GM12891 (cell line): ENCODE measurements at places on chromosomes 4 and X.
A peak's percentile ranks its signal among the peaks of the same experiment; 100 is the strongest.

GRCh38 chr4:123844374-123844773, 447.8 kb downstream of the SPRY1 start:
- no peak for DNase-seq

DNA sequence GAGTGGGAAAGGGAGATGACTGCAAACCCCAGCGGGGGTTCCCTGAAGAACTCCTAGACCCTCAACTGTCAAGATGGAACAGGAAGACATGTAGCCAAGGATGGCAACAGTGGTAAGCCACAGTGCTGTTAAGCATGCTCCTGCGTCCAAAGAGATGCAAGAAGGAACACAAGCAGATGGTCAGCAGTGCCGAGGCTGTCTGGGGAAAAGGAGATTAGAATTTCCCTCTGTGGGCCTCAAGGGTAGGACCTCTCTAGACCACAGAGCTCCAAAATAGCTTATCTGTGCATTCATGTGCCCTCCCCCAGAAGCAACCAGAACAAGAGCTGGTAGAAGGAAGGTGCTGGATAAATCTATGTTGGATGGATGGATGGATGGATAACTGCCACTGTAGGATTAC, 82.0 kb upstream of the CPEB2 start:
- DNase-seq, result no peak

DNA sequence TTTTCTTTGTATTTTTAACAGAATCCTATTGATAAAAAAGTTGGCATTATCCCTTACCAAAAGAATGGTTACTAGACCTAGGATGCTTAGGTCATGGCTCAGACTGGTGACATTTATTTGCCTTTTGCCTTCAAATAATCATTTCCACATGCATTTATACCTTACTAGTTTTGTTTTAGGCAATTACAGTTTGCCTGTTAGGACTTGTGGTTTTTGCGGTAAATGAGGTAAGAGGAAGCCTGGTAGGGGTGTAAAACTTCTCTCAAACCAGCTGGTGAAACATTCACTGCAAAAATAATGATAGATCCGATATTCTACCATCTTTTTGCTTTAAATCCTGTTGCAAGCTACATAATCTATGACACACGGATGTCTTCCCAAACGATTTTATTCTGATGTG, 12.1 kb downstream of the LAMP2 start:
- DNase-seq, result no peak

- no peak for DNase-seq
Observed at GRCh38 chrX:38856670-38857265, 55.5 kb downstream of the MID1IP1 start.

DNA sequence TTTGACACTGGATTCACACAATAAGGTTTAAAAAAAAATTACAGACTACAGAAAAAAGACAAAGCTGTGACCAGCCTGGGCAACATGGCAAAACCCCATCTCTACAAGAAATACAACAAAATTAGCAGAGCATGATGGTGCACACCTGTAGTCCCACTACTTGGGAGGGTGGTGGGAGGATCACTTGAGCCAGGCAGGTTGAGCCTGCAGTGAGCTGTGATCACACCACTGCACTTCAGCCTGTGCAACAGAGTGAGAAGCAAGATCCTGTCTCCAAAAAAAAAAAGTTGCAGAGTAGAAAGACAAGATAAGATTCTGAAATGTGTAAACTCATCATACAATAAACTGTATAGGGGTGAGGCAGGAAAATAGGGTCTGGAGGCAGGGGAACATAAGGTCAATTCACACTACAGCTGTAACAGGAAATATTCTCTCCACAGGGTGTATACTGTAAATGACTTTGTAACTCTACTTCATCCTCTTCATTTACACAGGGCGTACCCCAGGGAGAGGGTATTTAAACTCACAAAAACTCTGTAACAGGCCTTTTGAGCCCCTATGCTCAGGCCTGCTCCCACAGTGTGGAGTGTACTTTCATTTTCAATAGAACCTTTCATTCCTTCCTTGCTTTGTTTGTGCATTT, 112.6 kb upstream of the MAPK10 start:
- DNase-seq, result no peak

DNA sequence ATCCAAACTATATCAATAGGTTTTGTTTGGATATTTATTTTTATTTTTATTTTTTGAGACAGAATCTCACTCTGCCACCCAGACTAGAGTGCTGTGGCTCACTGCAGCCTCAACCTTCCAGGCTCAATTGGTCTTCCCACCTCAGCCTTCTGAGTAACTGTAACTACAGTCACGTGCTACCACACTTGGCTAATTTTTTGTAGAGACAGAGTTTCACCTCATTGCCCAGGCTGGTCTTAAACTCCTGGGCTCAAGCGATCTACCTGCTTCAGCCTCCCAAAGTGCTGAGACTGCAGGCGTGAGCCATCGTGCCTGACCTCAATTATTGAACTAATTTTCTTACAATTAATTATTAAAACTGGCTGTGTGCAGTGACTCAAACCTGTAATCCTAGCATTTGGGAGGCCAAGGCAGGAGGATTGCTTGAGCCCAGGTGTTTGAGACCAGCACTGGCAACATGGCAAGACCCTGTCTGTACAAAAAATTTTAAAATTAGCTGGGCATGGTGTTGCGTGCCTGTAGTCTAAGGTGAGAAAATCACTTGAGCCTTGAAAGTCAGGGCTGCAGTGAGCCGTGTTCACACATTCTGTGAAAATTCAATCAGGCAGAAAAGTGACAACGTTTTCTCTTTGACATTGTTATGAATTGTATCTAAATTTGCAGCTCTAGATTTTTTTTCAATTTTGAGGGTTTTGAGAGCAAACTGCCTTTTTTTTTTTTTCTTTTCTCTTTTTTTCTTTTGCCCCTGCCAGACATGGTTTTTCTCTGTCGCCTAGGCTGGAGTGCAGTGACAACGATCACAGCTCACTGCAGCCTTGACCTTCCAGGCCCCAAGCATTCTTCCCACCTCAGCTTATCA, 66.0 kb downstream of the UBE2K start:
- DNase-seq, result no peak

- DNase-seq, result no peak
Observed at GRCh38 chr4:11623726-11624037, 195.0 kb upstream of the HS3ST1 start.

GRCh38 chr4:95830651-95831050, 9.2 kb upstream of the PDHA2 start:
- DNase-seq, result no peak

DNA sequence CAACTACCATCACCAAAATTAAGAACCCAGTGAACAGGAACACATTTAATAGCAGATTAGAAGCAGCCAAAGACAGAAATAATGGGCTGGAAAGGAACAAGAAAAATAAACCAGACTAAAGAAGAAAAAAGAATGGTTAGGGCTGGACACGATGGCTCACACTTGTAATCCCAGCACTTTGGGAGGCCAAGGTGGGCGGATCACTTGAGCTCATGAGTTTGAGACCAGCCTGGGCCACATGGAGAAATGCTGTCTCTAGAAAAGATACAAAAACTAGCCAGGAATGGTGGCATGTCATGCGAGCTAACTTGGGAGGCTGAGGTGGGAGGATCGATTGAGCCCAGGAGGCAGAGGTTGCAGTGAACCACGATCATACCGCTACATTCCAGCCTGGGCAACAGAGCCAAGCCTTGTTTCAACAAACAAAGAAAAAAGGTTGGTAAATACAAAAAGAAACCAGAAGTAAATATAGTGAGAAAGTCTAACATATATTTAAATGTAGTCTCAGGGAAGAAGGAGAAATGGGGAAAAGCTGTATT, 102.0 kb downstream of the AFAP1 start:
- no peak for DNase-seq

- no peak for DNase-seq
Observed at GRCh38 chr4:151718984-151719955, 41.5 kb downstream of the GATB start.

- DNase-seq, result no peak
Observed at GRCh38 chr4:185358959-185359358, 36.8 kb downstream of the LRP2BP start.

- no peak for DNase-seq
Observed at GRCh38 chrX:147403040-147403439, 508.7 kb upstream of the FMR1 start.

- DNase-seq, result no peak
Observed at GRCh38 chr4:83331956-83332355, 2.7 kb downstream of the HPSE start.

GRCh38 chr4:130825284-130825683, 1729.3 kb downstream of the C4orf33 start:
- DNase-seq, result no peak

DNA sequence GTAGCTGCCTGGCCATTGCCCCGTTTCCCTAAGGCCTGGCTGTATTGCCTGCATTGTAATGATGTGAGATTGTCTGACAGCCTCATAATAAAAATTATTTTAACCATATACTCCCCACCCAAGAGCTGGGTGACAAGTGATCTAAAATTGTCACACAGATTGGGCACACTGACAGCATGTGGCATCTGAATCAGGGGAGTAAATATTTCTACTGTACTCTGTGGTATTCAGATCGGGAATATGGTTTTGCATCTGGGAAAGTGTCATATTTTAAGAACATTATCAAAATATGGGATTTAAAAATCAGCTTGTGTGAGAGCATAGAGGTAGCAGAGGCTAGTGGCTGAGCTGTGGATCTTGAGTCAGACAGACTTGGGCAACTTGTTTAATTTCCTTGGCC, 135.8 kb upstream of the PDLIM3 start:
- DNase-seq, result no peak

GRCh38 chrX:23726191-23726590, 16.9 kb downstream of the ACOT9 start:
- no peak for DNase-seq

GRCh38 chrX:16814597-16814996, 28.3 kb downstream of the TXLNG start:
- DNase-seq, result no peak

DNA sequence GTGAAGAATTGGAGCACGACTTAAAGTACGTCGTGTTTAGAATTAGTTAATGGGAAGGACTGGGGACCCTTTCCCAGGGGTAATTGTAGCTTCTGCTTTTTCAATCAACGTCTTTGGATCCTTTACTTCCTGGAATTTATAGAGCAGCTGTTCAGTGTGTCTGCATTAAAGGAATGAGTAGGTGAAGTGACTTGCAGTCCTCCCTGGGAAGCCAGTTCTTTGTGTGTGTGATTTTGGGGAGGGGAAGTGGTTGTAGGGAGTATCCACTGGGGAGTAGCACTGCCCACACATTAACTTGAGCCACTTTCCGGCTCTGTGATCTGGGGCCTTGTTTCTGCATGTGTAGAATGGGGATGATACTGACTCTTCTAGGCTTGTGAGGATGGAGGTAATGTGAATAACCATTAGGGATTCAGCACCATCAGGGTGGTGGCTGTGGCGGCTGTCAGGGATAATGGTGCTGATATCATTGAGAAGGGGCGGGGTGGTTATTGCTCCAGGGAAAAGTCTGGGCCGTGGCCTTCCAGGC, 54.7 kb downstream of the TMEM131L start:
- DNase-seq, result no peak

- DNase-seq, result no peak
Observed at GRCh38 chr4:16573206-16573605, 325.2 kb downstream of the LDB2 start.

- no peak for DNase-seq
Observed at GRCh38 chr4:69832326-69833030, 27.5 kb downstream of the SULT1E1 start.

GRCh38 chr4:94880956-94881355, 123.2 kb downstream of the BMPR1B start:
- no peak for DNase-seq

- DNase-seq, result no peak
Observed at GRCh38 chr4:6011271-6011671, 7.0 kb downstream of the C4orf50 start.

- DNase-seq, result no peak
Observed at GRCh38 chr4:60216752-60217151, 983.4 kb upstream of the ADGRL3 start.

DNA sequence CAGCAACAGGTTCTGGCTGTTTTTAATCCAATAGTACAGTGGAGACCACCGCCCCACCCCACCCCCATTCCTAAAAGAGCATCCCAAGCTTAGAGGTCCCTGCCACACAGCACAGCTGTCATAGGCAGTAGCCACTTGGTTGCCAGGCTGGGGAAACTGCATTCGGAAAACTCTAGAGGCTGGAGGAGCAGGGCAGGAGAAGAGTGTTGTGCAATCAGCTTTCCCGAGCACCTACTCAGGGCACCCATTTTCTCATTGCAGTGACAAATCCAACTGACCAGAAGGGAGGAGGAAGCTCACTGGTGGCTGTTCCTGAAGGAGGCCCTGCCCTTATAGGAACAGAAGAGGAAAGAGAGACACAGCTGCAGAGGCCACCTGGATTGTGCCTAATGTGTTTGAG, 1.1 kb downstream of the CXCL1 start:
- no peak for DNase-seq

DNA sequence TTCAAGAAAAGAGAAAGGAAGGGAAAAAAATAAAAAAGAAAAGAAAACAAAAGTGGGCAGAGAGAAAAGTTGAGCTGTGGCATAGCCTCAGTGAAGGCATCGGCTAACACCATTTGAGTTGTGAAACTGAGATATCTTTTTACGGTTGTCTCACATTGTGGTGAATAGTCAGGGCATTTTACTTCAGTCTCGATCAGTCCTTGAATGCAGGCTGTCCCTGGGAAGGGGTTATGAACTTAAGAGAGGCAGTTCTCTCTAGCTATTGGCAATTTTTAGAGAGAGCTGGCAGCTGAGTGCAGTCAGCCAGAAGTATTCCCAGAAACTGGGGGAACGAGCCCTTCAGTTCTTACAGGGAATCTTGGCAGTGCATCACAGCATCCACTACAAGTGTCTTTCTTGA, 93.5 kb upstream of the SLC6A14 start:
- DNase-seq, result no peak

- no peak for DNase-seq
Observed at GRCh38 chrX:9390121-9390520, 74.7 kb upstream of the TBL1X start.

DNA sequence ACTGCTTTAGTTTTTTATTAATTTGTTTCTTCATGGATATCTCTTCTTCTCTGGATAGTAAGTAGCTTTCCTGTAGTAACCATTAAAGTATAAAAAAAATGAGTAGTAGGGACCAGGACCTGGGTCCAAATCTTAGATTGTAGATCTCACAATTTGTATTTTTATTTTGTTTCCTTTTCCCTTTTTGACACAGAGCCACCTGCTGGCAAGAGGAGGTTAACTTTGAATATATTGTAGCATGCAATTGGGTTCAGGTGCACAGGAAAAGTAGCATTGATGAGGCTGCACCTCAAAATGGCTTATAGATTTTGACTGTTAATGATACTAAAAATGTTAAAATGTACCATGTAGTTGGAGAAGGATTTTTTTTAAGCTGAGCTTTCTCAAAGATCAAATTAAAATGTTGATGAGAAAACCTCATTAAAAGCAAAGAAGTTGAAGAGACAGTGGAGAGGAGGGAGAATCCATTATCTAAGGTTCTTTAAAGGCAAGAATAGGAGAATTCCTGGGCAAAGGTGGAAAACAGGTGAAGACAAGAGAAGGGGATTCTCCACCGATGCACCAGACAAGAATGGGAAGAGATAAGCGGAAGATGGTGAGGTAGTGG, 48.3 kb upstream of the HPGDS start:
- DNase-seq, result peak; percentile 5

- no peak for DNase-seq
Observed at GRCh38 chr4:25815586-25815985, 47.2 kb downstream of the SEL1L3 start.
